ENCODE measurements at places on chromosomes 12 and 14.

- peak; percentile 78 for DNase-seq
These were observed 355.5 kb downstream of the BCL11B start for GRCh38 chr14:98916476-98916875.

DNA sequence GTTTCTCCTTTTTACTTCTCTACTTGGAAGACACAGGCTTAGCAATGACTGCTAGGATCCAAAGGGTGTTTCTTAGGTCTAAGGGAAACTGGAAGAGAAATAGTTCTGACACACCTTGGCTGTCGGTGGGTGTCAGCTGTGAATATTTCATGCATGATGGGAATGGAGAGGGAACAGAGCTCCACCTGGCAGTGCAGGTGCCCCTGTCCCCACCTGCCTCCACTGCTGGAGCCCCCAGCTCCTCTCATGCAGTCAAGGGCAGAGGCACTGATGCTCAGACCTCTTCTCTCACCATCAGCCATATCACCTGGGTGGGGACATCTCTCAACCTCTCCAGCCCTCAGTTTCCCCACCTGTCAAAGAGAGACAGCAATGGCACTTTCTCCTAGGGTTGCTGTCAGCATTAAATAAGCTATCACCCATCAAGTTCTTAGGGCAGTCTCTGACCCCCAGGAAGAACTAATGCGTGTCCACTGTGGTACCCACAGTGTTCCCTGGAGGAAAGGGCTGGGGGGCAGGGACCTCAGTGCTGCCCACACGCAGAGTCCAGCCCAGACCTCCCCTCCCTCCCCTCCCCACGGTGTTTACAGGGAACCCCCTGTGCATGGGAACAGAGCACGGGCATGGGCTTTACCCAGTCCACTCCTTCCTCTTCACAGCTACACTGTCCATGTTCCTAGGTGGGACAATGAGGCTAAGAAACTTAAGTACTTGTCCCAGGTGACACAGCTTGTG, 69.1 kb downstream of the C14orf132 start:
- no peak for DNase-seq

DNA sequence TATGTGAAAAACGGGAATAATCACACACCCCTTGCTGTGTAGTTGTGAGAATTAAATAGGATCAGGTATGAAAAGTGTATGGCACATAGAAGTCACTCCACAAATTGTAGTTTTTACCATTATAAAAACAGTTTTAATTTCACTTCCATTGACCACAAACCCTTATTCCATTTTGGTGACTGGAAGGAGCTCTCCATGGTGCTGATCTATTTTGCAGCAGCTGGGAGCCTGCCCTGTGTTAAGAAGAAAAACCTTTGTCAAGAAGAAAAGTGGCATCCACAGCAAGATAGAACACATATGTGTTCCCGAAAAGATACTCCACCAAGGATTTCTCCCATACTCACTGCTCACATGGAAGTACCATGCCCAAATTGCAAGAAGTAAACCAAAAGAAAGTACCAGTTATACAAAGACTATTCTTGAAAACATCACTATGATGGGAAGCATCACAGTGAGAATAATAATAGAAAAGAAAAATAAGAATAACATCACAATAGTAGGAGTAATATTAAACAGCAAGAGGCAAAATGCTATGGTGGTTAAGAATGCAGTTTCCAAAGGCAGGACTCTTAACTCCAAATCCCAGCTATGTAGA, 58.7 kb downstream of the TUNAR start:
- no peak for DNase-seq

DNA sequence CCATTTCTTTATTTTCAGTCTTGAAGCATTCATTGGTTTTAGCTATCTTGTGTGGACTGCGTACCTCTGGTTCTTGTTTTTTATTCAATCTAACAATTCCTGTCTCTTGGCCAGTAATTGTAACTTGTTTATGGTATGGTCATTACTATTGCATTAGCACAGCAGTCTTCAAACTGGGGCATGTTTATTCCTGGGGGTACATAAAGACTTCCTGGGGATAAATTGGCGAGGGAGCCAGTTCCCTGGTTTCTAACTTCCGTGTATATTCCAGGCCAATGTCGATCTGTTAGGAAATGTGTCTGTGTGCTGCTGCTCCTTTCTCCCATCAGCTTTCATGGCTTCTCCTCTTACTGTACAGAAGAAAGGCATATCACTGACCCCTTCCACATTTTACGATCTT, 13.7 kb upstream of the EVL start:
- no peak for DNase-seq

DNA sequence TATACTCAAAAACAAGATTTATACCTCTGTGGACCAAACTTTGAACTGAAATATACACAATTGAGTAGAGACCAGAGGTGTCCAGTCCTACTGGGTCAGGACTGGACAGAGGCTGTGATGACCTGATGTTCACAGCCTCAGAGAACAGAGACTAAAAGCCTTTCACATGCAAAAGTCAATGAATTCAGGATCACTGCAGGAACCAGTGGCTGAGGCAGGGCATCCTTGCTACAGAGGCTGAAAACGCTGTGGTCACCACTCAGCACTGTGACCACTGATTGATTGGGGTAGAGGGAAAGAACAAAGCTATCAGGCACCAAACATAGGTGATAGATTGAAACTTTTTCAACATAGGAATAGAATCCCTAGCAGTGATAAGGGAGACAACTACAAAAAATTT, 25.1 kb downstream of the GRIP1 start:
- DNase-seq, result no peak

DNA sequence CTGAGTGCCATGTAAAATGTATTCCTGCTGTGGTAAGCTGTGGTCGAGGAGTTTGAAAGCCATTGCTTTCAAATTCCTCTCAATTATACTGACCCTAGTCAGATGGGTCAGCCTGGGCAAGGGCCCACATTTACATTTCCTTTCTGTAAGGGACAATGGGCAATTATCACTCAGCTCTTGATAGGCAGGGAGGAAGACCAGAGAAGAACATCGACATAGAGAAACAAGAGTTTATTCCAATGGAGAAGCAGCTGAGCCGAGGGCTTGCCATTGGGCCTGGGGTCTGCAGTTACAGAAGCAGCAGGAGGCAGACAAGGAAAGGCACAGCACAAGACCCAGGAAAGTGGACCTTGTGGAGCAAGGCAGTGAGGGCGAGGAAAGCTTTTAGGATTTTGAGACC, 9.7 kb downstream of the NRIP2 start:
- no peak for DNase-seq
